ENCODE measurements at places on chromosomes 3 and 15.

- no peak for DNase-seq
Observed at GRCh38 chr15:58492661-58493397, 61.0 kb downstream of the LIPC start.

DNA sequence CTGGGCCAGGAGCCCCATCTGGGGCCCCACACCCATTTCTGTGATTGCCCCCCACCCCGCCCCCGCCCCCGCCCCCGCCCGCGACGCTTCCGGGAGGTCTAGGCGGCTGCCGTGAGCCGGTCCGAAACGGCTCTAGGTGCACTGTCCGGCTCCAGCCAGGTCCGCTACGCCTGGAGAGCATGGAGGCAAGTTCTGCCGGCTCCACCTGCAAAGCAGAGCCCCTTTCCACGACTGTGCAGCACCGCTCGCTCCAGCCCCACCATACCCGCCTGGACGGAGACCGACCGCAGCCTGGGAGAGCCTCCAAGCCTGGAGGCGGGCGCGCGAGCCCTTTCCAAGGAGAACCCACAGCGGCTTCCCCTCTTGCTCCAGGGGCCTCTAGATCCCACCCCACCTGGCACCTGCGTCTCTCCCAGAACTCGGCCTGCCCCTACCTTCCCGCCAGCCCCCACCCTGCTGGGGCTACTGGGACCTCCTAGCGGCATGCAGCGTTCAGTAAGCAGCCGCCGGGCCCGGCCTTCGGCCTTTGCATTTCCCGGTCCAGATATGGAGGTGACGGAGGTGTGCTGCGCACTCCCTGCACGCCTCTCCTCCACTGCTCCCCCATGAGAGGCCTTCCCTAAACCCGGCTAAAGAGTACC is 66.2 kb downstream of the KLF13 start:
- no peak for DNase-seq

DNA sequence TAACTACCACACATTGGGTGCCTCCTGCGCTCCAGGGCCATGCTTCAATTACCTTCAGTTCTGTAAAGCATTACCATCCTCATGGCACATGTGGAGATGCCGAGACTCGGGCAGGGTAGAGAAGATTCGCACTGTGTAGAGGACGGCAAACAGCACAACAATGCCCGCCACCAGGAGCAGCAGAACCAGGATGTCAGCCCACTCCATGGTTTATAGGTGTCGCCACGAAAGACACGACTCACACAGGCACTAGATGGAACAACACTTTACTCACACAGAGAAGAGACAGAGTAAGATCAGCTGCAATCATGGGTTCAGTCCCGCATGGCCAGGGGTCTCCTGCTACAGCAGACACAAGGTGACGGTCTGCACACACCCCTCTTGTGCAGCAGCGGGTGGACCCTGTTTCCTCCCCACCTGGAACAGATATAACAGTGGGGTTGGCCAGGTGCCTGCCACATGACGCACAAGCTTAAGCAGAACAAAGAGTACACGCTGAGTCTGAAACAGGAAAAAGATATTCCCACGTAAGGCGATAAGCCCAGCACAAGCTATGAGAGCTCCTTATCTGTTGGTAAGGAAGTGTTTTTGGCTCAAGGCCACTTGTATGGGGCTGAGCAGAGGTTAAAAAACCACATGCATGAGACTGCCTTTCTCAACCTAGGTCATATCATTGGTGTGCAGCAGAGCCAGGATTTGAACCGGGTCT is 2.5 kb upstream of the TBC1D21 start:
- no peak for DNase-seq

- DNase-seq = no peak
Observed at GRCh38 chr15:68674975-68675374, 96.2 kb downstream of the CORO2B start.

- DNase-seq = no peak
Observed at GRCh38 chr15:63233667-63234423, 43.6 kb upstream of the APH1B start.

GRCh38 chr3:28739647-28740046 is 391.0 kb upstream of the AZI2 start:
- DNase-seq = no peak

GRCh38 chr15:79051029-79051428 is 39.6 kb downstream of the RASGRF1 start:
- no peak for DNase-seq

DNA sequence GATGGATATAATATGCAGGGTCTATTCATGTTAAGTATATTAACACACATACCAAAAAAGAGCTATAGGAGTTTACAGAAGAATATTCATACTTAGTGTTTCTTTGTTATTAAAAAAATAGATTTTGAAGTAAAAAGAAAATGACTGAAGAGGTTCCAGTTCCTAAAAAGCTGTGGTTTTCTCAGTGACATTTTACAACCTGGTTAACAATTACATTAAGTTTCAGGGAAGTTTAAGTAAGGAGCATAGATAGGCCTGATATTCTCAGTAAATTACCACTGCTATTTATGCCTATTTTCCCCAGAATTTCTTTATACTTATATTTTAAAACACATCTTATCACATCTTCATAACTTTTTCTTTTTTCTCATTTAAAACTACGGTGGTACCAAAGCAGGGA is 43.6 kb upstream of the SPTSSB start:
- DNase-seq = no peak

GRCh38 chr3:14297784-14298236 is 104.6 kb upstream of the SLC6A6 start:
- no peak for DNase-seq

DNA sequence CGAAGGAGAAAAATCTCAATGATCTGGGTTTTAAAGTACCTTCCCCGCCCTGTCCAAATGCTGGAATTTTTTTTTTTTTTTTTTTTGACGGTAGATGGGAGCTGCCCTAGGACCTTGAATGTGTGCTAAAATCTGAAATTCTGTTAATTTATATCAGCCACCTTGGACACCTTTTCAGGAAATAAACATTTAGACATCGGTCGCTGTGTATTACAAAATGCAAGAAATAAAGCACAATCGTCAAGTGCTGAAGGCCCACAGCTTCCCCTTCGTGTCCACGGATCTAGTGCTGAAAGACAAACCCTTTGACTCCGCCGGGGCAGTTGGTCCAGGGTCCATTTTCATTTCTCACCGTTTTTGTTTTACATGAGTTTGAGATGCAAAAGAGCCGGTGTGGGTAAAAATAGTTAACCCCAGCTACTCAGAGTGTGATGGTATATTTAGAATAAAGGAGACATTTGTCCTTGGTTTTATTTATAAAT is 90.2 kb upstream of the CHD2 start:
- no peak for DNase-seq

DNA sequence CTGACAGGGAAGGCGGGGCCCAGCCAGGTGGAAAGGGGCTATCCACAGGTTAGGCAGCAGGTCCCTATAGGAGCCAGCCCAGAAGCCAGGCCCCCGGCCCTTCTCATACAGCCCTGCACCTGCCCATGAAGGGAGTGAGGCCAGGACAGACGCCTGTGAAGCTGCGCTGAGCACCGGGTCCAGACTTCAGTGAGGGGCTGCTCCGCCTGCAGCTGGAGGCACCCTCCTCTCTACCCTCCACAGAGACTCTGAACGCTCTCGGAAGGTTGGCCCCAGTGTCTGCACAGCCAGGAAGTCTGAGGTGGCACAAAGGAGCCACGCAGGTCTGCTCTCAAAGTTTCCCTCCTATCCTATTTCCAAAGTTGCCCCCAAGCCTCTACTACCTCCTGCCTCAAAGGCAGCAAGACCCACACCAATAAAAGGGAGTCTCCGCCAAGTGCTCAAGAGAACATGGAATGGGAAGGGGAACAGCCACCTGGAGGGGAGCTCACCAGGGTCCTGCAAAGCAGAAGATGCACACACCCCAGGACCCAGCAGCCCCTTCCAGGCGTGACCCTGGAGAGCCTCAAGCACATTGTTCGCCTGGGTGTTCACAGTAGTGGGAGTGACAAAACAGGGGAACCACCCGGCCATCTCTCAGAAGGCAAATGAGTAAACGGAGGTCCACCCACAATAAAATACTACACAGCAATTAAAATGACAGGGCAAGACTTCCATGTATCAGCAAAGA is 19.5 kb downstream of the XXYLT1 start:
- DNase-seq = no peak

DNA sequence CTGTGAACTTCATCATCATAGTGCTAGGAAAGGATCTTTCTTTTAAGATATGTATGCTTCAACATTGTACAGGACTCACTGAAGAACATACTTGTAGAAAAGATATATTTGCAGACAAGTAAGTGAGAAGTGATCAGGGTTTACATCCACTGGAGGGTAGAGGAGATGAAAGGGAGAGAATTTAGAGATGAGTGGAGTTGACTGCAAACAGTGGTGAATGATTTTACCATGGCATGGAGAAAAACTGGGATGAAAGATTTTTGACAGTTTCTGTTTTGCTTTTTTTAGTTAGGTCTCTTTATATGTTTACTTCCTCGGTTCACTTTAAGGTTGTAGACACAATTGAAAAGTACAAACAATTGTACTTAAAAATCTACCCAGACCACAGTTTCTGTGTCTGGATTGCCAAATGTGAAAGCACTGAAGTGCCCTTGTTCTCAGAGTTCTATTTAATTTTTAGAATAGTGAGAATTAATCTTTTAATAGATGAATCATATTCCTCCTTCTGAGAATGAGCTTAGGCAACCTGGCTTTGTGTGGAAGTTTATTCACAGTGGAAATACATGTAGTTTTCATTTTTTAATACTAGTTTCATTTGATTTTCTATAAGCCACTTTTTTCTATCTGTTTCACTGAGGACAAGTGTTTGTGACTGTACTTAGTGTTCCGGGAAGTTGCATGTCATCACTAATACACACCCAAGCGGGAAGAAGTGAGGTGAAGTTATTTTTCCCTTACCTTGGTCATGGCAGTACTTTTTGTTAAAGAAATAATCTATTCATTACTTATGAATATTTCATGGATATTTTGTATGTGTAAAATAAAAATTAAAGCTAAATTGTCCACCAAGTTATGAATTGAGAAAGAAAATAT is 1.8 kb upstream of the GPR171 start:
- no peak for DNase-seq

DNA sequence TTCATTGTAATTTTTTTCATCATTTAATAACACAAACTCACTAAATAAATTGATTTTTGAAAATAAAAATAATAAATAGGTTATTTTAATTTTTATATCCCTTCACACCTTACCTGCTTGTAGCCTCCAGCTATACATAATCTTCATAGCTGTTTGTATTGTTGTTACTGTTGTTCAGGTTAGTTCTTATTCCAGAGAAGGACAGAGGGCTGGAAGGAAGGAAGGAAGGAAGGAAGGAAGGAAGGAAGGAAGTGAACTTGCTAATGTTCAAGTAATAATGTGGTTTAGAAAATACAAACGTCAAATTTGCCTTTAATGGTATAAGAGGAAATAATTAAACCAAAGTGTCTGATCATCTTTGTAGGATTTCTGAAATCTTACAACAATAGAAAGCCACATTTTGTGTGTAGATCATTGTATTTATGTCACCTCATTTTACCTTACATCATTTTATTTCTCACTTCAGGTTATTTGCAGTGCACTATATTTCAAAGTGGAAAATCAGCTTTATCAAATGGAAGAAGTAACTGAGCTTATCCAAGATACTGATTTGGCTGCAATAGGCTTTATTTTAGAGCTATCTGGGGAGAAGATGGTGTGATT is 660.0 kb upstream of the CCDC54 start:
- DNase-seq = no peak

GRCh38 chr3:60746043-60746638 is 505.1 kb downstream of the FHIT start:
- no peak for DNase-seq

- no peak for DNase-seq
Observed at GRCh38 chr3:142706321-142707127, 17.3 kb upstream of the TRPC1 start.

GRCh38 chr3:117512975-117513374 is 803.4 kb downstream of the TUSC7 start:
- DNase-seq = no peak

DNA sequence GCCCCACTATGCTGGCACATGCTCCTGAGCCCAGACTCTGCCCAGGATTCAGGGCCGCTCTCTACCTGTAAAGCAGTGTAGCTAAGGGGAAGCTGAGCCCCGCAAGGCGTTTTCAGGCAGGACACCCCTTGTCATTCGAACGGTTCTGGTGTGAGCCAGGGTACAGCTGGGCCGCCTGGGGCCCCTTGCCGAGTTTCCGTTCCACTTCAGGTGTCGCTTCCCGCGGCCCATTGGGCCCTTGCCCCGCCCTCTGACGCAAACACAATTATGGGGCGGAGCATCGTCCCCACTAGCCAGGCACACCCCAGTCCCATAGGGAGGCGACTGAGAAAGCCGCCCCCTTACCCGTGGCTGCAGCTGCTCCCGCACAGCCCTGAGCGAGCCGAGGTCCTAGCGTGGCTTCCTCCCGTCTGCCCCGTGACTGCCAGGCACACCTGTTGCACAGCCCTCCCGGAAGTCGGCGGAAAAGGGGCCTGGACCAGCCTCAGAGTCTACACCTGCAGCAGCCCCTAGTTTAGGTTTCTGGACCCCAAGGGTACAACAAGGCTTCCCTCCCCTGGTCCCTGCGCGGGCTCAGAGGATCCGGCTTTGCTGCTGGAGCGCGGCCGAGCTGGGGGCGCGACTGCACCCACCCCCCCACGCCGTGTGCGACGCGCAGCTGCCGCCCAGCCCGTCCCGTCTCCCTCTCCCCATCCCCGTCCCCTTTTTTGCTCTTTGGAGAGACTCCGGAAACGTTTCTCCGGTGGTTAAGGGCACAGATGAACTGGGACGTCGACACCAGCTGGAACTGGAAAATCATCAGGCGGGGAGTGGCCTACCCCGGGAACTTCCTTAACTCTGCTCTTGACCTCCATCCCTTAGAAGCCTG is at the start of gene PLSCR2:
Gene PLSCR2 (minus strand): TSS at position 412 of the 868 bp plus-strand sequence. CDS start 9,657 bp downstream, outside the sequence.
- no peak for DNase-seq

DNA sequence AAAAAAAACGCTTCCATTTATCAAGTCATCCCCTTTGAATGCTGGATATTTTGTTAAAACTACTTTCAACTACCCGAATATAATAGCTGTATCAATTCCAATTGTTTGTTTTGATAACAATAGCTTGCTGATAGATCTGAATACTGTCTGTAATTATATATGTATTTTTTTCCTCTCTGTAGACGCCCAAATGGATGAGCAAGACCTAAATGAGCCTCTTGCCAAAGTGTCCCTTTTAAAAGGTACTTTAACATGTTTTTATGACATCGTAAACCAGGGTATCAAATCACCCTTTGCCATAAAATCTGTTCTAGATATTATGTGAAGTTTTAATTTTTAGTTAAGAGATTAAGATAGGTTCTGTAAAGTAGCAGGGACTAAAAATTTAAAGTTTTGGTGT is 111.5 kb upstream of the FLNB start:
- DNase-seq = no peak

DNA sequence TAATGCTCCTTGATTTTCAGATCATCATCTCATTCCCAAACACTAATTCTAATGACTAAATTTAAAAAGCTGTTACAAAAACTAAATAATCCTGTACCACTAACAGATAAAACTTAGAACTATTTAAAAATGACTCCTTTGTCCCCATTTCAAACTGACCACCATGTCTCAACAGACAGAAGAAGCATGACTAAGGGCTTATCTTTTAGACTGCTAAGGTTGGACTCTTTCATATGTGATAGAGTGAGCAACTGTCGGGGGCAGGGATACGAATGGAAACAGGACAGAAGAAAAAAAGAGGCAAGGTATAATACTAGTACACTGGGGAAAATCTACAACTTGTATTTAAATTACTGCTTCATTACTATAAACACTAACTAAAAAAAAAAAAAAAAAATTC is 23.3 kb downstream of the SNX4 start:
- no peak for DNase-seq

GRCh38 chr15:78624651-78625590 is 4.1 kb upstream of the CHRNA3 start:
- no peak for DNase-seq

GRCh38 chr3:169382309-169382708 is 281.2 kb downstream of the MECOM start:
- DNase-seq = no peak

GRCh38 chr15:48765022-48765421 is 45.8 kb downstream of the CEP152 start:
- DNase-seq = no peak

Data from urothelium cell line (cell line).